HuH-7 (cell line): ENCODE measurements at places on chromosomes 2 and 18.

DNA sequence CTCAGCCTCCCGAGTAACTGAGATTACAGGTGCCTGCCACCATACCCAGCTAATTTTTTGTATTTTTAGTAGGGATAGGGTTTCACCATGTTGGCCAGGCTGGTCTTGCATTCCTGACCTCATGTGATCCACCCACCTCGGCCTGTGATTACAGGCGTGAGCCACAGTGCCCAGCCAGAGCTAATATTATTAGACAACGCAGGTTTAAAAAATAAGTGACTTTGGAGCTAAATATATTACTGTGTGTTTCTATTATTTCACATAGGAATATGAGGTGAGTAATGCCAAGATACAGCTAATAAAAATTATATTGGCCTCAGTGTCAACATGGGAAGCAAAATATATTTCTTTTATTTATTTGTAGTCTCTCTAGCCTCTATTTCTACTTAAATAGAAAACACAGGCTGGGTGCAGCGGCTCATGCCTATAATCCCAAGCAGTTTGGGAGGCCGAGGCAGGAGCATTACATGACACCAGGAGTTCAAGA, 120.2 kb downstream of the C2orf74 start:
- no peak for DNase-seq

DNA sequence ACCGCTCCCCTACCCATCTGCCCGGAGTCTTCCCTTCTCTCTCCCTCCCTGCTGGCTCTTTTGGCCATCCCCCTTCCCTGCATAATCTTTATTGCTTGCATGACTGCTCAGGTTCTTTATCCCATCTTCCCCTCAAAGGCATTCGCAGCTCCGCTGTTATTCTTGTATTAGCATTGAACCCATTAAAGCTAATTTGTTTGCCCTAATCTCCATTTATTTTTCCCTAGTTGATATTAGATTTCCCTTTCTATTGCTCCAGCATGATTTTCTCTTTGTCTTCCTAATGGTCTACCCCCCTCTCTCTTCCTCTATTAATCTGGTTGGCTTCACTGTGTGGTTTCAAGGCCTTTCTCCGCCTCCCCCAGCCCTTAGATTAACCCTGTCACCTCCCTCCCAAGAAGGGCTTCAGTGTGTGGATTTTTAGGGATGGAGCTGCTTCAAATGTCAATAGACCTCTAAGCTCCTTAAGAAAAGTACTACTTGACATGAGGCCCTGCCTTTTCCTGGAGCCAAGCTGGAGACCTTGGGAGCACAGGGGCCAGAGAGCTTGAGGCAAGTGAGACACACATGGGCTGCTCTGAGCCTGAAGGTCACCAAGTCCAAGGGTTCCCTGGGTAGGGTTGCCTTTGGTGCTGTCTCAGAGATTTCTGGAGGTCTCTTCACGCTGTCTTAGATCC, 20.1 kb downstream of the PAX8 start:
- no peak for DNase-seq

GRCh38 chr2:220006152-220006621, 378.8 kb downstream of the SLC4A3 start:
- no peak for DNase-seq

GRCh38 chr2:217186668-217187159, 326.9 kb upstream of the TNP1 start:
- no peak for DNase-seq

DNA sequence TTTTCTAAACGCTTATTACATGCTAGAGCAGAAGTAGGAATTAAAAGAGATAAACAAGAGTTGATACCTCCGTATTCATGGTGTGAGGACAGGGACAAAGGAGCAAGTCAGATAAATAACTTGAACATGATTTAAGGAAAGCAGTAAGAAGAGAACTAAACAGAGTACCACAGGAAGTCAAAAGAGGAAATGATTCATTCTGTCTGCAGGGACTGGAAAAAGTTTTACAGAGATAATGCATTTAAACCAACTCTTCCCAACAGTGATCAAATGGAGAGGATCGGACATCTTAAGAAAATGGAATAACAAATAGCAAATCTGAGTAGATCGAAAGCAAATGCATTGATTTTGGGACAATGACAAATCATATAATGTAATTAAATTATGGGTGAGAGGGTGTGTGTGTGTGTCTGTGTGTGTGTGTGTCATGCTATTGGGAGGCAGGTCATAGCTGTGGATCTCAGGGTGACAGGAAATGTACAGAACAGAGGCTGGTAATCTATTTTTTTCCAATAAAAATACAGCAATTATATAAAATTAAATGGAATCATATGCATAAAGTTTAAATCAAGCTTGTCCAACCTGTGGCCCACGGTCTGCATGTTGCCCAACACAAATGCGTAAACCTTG, 113.4 kb downstream of the MC4R start:
- no peak for DNase-seq

DNA sequence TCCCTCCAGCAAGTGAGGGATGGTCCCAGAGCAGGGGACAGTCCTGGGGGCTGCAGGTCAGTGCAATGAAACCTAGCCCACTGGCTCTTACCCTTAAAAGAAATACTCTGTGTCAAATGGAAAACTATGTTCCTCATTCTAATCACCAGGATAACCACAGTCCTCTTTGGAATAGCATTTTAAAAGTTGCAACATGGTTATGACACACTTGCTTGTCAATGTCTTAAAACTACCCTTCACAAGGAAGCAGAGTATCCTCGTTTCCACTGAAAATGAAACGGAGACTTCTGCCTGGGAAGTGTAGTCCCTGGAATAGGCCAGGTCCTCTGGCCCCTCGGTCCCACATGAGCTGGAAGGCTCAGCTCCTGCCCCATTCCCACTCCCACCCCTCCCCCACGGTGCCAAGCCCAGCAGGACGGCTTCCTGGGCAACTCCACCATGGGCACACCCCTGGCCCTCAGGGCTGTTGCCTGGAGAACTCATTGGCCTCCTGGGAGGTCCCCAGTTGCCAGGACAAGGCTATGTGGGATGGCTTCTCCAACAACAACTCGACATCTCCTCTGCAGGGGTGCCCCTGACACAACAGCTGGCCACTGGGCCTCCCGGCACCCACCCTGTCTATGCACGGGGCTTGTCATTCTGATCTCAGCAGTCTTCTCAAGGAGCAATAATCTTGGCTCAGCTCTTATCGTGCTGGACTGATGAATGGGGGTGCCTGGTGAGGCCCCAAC, 38.3 kb upstream of the ST3GAL5 start:
- no peak for DNase-seq

DNA sequence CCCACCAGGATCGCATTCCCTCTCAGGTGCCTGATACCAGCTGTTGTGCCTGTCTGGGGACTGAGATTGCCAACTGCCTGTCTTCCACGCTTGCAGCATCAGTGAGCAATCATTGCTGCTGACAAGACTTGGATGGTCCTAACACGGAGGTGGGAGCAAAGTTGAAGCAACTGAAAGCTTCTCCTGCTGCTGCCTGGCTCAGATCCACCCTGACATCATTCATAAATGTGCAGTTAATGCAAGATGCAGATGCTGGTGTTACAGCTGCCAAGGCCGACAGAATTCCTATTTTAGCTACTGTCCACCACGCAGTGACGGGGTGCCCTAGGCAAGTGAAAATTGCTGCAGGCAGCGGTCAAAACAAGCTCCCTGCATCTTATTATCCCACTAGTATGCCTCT, 131.4 kb downstream of the VWC2L start:
- no peak for DNase-seq

- DNase-seq: no peak
Observed at GRCh38 chr2:239594019-239594771, 193.4 kb upstream of the HDAC4 start.

- no peak for DNase-seq
Observed at GRCh38 chr2:12389344-12390045, 327.2 kb upstream of the TRIB2 start.

DNA sequence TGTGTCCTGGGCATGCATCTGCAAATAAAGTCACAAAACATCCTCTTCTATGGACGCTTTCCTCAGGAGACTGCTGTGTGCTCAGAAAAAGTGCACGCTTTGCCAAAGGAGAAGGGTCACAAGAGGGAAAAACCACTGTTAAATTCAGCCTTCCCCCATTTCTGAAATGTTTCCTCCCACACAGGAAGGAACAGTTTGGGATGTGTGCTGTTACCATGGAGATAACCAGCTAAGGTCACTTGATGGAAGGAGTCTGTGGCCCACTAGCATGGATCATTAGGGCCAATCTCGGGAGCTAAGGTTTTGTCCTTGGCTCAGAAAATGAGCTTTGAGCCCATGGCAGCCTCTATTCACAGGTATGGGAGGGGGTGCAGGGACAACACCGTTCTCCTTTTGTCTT, 5.6 kb downstream of the KCNE4 start:
- no peak for DNase-seq

- peak; percentile 56 for DNase-seq
Observed at GRCh38 chr18:48662011-48662661, 123.3 kb downstream of the CTIF start.

DNA sequence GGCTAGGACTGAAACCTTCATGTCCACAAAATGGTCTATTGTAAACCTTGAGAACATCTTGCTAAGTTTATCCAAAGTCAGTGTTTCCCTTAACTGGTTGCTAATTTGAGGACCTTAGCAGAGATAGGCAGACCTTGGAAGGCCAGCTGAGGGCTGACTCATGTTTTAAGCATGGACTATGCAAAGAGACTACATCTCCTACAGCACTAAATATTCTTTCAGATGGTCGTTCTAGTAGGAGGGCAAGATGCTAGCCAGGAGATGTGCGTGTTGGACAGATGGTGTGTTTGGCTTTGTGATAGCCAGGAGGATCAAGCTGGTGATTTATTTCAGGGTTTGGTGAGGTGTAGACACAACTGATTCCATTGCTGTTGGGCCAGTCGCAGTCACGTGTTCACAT, 75.8 kb downstream of the NRP2 start:
- no peak for DNase-seq

- DNase-seq: no peak
Observed at GRCh38 chr2:47719099-47719498, 63.8 kb upstream of the MSH6 start.

GRCh38 chr2:62010632-62011256, 105.3 kb downstream of the COMMD1 start:
- no peak for DNase-seq

GRCh38 chr2:25698752-25699151, 25.4 kb upstream of the DTNB start:
- DNase-seq: no peak

DNA sequence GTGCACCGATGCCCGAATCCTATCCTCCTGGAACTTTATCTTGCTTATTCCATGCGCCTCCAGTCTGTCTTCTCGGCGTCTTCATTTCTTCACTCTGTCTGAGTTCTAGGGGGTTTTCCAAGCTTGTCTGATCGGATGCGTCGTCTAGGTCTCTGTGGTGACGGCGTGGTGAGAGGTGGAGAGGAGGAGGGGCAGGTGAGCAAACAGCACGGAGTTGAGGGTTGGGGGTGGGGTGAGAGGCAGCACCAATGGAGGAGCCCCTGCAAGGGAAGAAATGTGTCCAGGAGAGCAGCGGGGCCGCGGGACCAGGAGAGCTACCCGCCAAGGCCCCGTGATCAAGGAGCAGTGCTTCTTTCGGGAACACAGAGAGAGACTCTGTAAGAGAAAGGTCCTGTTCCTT, 131.3 kb upstream of the TWIST2 start:
- no peak for DNase-seq

- DNase-seq: peak; percentile 32
Observed at GRCh38 chr2:100321866-100322820, at the start of gene LONRF2. Gene LONRF2 (minus strand): TSS chr2:100322501. CDS start chr2:100322093, 408 bp downstream.

- no peak for DNase-seq
Observed at GRCh38 chr18:50704357-50704940, 115.4 kb downstream of the MRO start.
